ENCODE measurements at places on chromosomes 11 and 22.

DNA sequence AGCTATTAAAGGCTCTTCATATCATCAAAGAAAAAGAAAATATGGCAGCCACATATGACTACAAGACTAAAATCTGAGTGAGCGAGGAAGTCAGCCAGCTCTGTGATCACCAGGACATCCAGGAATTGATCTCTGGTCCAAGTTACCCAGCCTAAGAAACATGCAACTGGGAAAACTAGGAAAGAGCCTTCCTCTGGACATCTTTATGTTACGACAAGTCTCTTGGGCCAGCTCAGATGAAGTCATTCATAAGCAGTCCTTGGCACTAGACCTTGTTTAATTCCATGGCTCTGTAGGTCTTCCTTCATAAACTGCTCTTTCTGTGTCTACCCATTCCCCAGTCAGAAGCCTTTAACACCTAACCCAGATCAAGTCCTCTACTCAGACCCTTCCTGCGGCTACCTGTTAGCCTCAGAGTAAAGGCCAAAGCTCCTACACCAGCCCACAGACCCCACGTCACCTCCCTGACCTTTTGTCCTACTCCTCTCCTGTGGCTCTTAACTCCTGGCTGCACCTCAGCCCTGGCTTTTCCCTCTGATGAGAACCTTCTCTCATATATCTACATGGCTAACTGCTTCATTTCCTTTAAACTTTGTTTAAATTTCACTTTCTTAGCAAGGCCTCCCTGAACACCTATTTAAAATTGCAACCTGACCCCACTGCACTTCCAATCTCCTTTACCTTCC lies 134.0 kb downstream of the KIF18A start:
- no peaks in the 10 kb centered on the region for H3K27me3 ChIP-seq
- no peak overlapping the region for H3K4me3 ChIP-seq
- H3K27ac ChIP-seq, result no peak overlapping the region
- no peaks in the 10 kb centered on the region for H3K4me1 ChIP-seq

- H3K4me1 ChIP-seq, result peaks cover 18% of the 10 kb centered on the region
- no peaks in the 10 kb centered on the region for H3K36me3 ChIP-seq
- DNase-seq, result peak; percentile 44
- H3K27me3 ChIP-seq, result peaks cover 33% of the 10 kb centered on the region
- H3K27ac ChIP-seq, result no peak within 1 kb of the TSS
- H3K4me3 ChIP-seq, result peak within 1 kb of the TSS; percentile 7
These were observed at the start of gene NTM for GRCh38 chr11:131370090-131370751. Gene NTM, plus strand, starts transcription at chr11:131370615.

DNA sequence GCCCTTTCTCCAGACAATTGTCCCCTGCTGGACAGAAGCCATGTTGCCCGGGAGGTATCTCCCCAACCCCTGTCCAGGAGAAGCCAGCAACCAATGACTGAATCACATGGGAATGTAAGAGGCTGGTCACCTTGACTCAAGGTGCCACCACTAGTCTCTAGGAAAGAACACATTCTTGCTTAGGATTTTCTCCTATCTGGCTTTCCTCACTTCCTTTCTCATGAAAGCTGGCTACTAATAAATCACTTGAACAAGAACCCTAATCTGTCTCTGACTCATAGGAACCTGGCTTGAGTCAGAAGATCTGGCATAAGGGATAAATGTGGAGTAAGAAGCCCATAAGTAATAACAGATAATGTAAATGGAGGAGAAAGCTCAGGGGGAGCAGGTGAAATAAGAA lies 101.4 kb upstream of the C11orf87 start:
- H3K4me3 ChIP-seq, result no peak overlapping the region
- no peaks in the 10 kb centered on the region for H3K36me3 ChIP-seq
- no peak for DNase-seq
- H3K4me1 ChIP-seq, result no peaks in the 10 kb centered on the region

DNA sequence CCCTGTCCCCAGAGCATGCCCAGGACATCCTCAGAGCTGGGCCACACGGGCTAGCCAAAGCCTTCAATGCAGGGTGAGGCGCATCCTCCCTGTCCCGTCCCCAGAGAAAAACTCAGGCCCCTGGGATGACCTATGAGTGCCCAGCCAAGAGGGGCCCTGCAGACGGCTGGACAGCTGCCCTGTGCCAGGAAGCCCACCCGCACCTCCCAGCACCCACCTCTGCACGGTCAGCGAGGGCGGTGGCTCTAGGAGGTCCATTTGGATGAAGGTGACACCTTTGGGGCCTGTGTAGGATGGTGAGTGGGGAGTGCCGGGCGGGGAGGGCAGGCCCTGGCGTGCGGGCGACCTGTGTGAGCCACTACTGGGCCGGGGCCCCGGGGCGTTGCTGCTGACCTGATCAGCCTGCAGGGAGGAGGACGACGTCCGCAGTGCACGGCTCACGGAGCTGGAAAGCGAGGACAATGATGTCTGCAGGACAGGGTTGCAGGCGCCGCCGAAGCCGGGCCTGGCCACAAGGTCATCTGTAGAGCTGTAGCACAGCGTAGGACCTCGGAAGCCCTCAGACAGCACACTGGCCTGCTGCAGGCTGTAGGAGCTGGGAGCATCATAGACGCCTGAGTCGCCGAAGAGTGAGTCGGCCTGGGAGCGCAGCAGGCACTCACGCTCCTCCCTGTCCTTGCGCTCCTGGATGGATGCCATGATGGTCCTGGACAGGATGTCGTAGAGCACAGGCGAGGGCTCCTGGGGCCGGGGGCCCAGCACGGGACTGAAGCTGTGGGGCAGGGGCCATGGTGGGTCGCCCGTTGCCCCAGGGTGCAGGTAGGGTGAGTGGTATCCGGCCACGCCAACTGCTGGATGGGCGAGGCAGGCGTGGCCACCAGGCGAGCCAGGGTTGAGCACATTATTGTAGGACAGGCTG lies 180.5 kb downstream of the IGLL1 start:
- no peak overlapping the region for H3K4me3 ChIP-seq
- no peak for DNase-seq
- H3K4me1 ChIP-seq, result peaks cover 13% of the 10 kb centered on the region
- H3K27ac ChIP-seq, result no peak overlapping the region
- H3K27me3 ChIP-seq, result peaks cover 20% of the 10 kb centered on the region
- no peaks in the 10 kb centered on the region for H3K36me3 ChIP-seq

GRCh38 chr11:126697936-126698335 lies 302.6 kb downstream of the KIRREL3 start:
- H3K36me3 ChIP-seq, result no peaks in the 10 kb centered on the region
- DNase-seq, result no peak
- H3K4me1 ChIP-seq, result no peaks in the 10 kb centered on the region
- peaks cover 12% of the 10 kb centered on the region for H3K27me3 ChIP-seq
- no peak overlapping the region for H3K27ac ChIP-seq
- no peak overlapping the region for H3K4me3 ChIP-seq

DNA sequence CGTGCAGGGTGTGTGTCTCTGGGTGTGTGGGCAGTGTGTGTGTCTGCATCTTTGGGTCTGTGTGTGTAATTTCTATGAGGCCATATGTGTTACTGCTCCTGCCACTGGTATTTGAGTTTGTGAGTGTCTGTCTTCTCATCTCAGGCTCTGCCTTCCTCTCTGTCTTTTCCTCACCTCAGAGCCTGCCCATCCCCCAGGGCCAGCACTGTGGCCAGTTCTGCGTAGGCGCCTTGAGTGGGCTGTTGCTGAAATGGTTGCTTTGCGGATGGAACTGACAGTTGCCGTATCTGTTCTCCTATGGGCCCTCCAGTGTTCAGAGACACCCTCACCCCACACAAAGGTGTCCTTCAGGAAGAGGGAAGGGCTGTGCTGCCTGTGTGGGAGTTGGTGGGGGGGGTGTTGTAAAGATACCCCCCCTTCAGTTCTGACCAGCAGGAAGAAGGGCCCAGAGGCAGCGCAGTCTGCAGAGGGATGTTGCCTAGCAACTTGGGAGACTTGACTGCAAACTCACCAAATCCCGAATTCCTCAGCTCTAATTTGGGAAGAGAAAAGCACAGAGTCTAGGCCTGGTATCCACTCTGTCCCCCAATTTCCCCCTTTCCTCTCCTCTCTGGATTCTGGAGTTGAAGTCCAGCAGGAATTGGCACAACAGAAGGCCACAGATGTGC lies 2.0 kb upstream of the NRGN start:
- H3K36me3 ChIP-seq, result no peaks in the 10 kb centered on the region
- H3K4me3 ChIP-seq, result no peak overlapping the region
- H3K27me3 ChIP-seq, result no peaks in the 10 kb centered on the region
- no peak for DNase-seq

- peak; percentile 75 for DNase-seq
- H3K27ac ChIP-seq, result peak overlapping the region; percentile 27
- no peaks in the 10 kb centered on the region for H3K27me3 ChIP-seq
- no peaks in the 10 kb centered on the region for H3K36me3 ChIP-seq
- no peak overlapping the region for H3K4me3 ChIP-seq
These were observed 79.6 kb downstream of the ME3 start for GRCh38 chr11:86592659-86593451.

GRCh38 chr11:4539603-4540219 lies 5.3 kb upstream of the OR52M1 start:
- no peaks in the 10 kb centered on the region for H3K4me1 ChIP-seq
- no peak overlapping the region for H3K4me3 ChIP-seq
- no peaks in the 10 kb centered on the region for H3K36me3 ChIP-seq

DNA sequence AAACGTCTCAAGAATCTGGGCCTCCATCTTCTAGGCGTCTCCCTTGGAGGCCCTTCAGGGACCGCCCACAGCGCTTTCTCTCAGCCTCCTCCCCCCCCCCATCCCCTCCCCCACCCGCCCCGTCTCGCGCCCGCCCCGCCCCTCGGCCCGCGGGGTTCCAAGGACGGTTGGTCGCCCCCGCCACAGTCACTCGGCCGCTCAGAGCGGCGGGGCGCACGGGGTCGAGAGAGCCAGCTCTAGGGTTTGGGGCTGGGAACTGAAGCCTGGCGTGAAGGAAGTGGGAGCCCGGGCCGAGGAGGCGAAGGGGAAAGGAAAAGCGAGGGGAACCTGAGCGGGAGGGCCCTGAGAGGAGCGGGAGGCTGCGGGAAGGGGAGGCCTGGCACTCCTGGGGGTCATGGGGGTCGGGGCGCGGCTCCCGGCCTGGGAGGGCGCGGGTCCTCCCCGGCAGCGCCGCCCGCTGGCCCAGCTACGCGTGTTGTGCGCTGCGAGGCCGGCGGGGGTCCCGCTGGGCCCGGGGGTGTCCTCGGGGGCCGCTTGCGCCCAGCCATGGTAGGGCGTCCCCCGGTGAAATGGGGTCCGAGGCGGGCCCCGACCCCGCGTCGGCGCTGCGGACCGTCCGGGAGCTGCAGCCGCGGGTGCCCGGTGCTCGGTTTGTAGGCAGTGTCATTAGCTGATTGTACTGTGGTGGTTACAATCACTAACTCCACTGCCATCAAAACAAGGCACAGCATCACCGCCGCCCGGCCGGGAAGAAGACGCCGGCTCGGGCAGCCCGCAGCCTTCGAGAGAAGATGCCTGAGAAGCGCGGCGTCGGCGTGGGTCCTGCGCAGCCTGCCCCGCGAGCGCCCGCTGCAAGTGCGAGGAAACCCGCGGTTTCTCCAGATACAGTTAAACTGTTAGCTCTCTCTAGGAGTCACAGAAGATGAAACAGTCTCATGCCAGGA lies at the start of gene BTG4:
Gene BTG4 (minus strand): TSS at position 91 of the 944 bp plus-strand sequence. CDS start 13,610 bp downstream, outside the sequence.
- H3K27ac ChIP-seq, result no peak within 1 kb of the TSS
- H3K27me3 ChIP-seq, result peaks cover 55% of the 10 kb centered on the region
- peak within 1 kb of the TSS; percentile 47 for H3K4me3 ChIP-seq
- DNase-seq, result peak; percentile 49
- no peaks in the 10 kb centered on the region for H3K36me3 ChIP-seq

DNA sequence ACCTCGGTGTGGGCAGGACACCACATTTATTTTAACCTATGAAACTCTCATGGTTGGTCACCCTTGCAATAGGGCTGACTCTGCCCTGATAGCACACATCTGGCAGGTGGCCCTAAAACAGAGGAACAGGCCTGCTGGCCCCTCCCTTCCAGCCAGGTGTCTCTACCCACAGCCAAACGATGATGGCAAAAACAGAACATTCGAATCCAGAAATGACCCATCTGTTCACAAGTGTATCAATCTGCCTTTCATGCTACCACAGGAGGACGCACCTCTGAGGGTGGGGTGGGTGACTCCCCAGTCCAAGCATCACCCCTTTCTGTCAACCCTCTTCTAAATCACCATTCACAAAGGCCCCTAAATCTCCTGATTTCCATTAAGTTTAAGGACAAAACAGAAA lies 118.1 kb downstream of the ETS1 start:
- no peak for DNase-seq
- no peaks in the 10 kb centered on the region for H3K27me3 ChIP-seq
- H3K27ac ChIP-seq, result peak overlapping the region; percentile 69
- H3K4me3 ChIP-seq, result no peak overlapping the region
- H3K4me1 ChIP-seq, result peaks cover 40% of the 10 kb centered on the region
- H3K36me3 ChIP-seq, result peaks cover 23% of the 10 kb centered on the region

DNA sequence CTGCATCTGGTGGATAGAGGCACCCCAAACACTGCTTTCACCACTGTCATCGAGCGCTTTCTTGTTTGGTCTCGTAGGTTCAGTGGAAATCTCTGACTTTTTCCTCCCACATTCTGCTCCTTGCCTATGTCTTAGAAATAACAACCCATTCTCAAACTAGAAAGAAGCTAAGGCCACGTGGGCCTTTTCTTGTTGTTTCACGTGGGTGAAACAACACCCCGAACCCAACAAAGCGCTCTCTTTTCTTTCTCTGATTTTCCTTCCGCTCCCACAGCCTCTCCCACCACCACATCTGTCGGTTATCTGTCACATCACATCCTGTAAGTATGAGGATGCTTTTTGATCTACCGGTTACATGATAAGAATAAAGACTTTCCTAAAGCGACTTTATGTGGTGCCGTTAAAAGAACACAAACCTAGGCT lies 77.1 kb downstream of the LINC01488 start:
- H3K36me3 ChIP-seq, result no peaks in the 10 kb centered on the region
- DNase-seq, result no peak
- no peaks in the 10 kb centered on the region for H3K4me1 ChIP-seq
- no peak overlapping the region for H3K4me3 ChIP-seq
- peaks cover 3% of the 10 kb centered on the region for H3K27me3 ChIP-seq
- H3K27ac ChIP-seq, result no peak overlapping the region

DNA sequence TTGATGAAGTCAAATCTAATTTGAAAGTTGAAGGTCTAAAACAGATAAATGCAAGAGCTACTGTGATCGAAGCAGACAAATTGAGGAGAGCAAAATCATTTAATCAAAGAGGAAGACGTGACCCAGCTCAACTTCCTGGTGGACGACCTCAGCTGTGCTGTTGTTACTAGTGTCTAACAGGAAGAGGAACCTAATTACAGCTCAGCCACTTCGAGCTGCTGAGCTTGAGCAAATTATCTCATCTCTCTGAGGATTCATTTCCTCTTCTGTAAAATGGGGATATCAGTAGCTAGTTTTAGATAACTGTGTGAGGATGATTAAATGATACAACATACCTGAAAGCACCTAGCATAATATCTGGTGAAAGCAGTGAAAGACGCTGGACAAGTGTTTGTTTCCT lies 48.6 kb upstream of the OLFML1 start:
- no peak overlapping the region for H3K27ac ChIP-seq
- H3K36me3 ChIP-seq, result no peaks in the 10 kb centered on the region
- no peaks in the 10 kb centered on the region for H3K27me3 ChIP-seq
- DNase-seq, result no peak

- peaks cover 91% of the 10 kb centered on the region for H3K4me1 ChIP-seq
- H3K36me3 ChIP-seq, result peaks cover 51% of the 10 kb centered on the region
- no peak overlapping the region for H3K4me3 ChIP-seq
- no peaks in the 10 kb centered on the region for H3K27me3 ChIP-seq
- H3K27ac ChIP-seq, result no peak overlapping the region
These were observed 2.3 kb downstream of the POLR2L start for GRCh38 chr11:839875-840617.

GRCh38 chr11:27938011-27938410 lies 169.9 kb downstream of the KIF18A start:
- DNase-seq, result no peak
- H3K36me3 ChIP-seq, result no peaks in the 10 kb centered on the region
- H3K4me3 ChIP-seq, result no peak overlapping the region
- H3K27ac ChIP-seq, result no peak overlapping the region
